Activated CD4-positive, alpha-beta T cell treated with anti-CD3 and anti-CD28 coated beads, Interleukin-2, amount 10 ng/mL, durations not matched to agents 7 days and 5 days (primary cell): ENCODE measurements at places on chromosomes 4 and X.

- DNase-seq: no peak
Observed at GRCh38 chrX:153862369-153863250, 23.4 kb downstream of the L1CAM start.

DNA sequence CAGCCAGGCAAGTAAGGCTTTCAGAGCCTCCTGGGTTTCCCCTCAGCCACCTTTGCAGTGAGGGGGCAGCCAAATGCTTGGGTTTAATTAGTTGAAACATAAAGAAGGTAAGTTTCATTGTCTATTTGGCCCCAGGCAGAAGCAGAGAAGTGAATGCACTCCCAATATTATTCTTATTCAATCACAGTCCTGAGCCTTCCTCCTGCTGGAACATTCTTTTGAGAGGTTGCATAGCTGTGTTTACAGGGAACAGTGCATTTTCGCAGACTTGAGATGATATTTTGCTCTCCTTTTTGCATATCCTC lies 13.9 kb downstream of the SLC2A9 start:
- no peak for DNase-seq

GRCh38 chrX:78165425-78165824 lies 26.0 kb upstream of the TAF9B start:
- no peak for DNase-seq

GRCh38 chr4:67101612-67102011 lies 443.7 kb downstream of the CENPC start:
- no peak for DNase-seq

- no peak for DNase-seq
Observed at GRCh38 chr4:112674376-112674775, 37.4 kb downstream of the LARP7 start.

DNA sequence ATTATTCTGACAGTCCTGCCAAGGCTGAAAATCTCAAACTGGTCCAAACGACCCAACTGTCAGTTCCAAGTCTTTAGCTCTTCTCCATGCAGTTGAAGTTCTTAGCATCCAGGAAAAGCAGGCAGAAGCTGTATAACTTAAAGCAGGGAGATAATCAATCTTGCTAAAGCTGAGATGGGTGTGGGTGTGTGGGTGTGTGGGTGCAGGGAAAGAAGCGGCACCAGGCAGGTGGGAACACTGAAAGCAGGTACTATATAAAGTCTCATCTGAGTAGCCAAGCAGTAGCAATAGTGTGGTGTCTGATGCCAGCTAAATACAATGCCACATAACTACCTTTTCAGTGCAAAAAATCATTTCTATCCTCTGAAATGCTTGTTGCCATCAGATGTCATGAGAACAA lies 69.7 kb upstream of the EGFL6 start:
- DNase-seq: no peak

GRCh38 chr4:150950657-150951288 lies 64.3 kb downstream of the LRBA start:
- DNase-seq: no peak

GRCh38 chr4:161655148-161655547 lies 508.7 kb downstream of the FSTL5 start:
- DNase-seq: no peak

- DNase-seq: no peak
Observed at GRCh38 chr4:156788782-156789181, 182.8 kb downstream of the PDGFC start.

DNA sequence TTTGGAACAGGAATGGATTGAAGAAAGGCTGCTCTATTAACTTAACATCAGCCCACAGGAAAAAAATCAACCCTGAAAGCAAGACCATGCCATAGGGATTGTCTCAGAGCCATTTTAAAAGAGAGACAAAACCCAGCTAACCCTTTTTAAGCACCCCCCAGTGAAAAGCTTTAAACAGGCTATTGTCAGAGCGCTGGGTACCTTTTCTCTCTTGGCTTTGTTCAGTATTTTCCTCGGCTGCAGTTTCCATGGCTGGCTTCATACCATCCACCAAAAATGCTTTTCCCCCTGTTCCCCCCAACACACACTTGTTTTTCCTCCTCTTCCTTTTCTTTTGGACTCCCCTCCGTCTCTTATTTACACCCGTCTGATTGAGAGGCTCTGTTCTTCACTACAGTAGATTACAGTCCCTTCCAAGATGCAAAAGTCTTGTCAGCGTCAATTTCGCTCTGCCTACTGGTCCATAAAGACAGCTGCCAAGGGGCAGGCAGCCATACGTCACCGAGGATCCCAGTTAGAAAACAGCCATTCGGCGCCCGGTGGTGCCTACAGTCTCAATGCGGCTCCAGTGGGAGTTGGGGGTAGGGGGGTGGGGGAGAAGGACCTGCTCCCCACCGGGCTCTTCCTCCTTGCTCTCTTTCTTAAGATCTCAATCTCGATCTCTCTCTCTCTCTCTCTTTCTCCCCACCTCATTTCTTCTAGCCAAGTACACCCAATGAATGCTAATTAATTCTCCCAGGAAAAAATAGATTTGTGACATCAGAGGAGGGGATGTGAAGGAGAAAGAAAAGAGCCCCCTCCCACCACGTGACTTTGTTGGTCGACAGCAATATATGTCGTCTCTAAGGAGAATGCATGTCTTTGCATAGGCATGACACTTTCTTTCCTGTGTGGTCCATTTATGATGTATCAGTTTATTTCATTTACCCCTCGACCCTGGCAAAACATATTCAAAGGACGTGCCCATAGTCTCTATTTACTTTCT lies at the start of gene GPM6B:
GPM6B (minus strand) TSS at position 451 of the 985 bp plus-strand sequence; CDS start at position 262, 189 bp downstream.
- DNase-seq: no peak

- DNase-seq: no peak
Observed at GRCh38 chr4:10715696-10716095, 31.1 kb upstream of the CLNK start.

DNA sequence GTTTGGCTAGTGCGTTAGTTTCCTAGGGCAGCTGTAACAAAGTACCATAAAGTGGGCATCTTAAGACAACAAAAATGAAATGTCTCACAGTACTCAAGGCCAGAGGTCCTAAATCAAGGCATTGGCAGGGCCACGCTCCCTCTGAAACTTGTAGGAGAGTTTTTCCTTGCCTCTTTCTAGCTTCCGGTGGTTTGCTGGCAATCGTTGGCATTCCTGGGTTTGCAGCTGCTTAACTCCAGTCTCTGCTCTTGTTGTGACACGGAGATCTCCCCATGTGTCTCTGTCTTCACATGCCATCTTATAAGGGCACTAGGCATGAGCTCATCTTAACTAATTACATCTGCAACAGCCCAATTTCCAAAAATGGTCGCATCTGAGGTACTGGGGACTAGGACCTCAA lies 362.0 kb upstream of the BOD1L1 start:
- DNase-seq: no peak

DNA sequence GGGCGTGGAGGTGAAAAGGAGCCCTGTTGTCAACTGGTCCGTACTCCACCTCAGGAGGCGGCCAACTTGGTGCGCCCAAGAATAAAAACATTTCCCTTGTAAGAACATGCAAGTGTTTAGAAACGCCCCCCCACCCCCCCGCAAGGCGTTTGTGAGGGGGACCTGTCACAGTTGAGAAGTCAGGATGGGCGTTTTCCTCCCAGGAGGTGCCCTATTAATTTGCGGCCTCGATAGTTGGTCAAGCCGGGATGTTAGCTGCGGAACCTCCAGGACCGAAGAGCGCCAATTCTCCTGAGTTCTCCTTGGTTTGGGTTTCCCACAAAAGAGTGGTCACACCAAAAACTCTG lies 651 bp upstream of the SAP30 start:
- peak; percentile 67 for DNase-seq

DNA sequence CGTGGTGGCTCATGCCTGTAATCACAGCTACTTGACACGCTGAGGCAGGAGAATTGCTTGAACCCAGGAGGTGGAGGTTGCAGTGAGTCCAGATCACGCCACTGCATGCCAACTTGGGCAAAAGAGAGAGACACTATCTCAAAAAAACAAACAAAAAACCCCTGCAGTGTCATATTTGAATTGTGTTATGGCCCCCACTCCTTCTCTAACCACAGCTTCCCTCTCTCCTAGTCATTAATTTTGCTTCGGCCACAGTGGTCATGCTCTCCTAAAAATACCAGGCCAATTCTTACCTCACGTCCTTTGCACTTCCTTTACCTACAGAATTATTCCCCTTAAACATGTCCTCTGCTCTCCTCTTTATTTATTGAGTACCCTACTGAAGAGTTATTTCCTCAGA lies 206.1 kb downstream of the PPP3CA start:
- no peak for DNase-seq

- DNase-seq: no peak
Observed at GRCh38 chr4:126544276-126544675, 1088.5 kb upstream of the INTU start.

GRCh38 chrX:132023896-132024386 lies 839 bp downstream of the STK26 start:
- peak; percentile 54 for DNase-seq

- DNase-seq: no peak
Observed at GRCh38 chrX:153645151-153645550, 1.9 kb upstream of the DUSP9 start.

GRCh38 chrX:145532176-145532780 lies 285.0 kb downstream of the SPANXN1 start:
- DNase-seq: no peak

DNA sequence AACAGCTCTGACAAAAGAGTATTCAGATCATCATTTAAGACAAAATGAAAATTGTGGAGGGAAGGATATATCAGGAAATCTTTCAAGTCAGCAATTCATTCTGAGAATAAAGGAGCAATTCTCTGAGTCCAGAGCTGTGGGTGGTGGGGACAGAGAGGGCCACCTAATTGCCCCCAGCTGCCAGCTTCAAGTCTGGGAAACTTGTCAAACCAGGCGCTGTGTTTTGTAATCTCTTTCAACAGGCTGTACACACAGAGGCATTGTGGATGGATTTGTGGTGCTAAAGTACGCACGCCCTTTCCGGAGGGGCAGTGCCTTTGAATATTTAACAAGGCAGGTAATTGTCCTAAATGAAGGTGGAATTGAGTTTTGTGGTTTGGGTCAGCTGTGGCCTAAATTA lies 591.1 kb upstream of the BOD1L1 start:
- no peak for DNase-seq

GRCh38 chrX:107748506-107748905 lies 27.1 kb downstream of the TSC22D3 start:
- no peak for DNase-seq

- DNase-seq: no peak
Observed at GRCh38 chr4:234178-234577, 71.1 kb downstream of the ZNF732 start.

DNA sequence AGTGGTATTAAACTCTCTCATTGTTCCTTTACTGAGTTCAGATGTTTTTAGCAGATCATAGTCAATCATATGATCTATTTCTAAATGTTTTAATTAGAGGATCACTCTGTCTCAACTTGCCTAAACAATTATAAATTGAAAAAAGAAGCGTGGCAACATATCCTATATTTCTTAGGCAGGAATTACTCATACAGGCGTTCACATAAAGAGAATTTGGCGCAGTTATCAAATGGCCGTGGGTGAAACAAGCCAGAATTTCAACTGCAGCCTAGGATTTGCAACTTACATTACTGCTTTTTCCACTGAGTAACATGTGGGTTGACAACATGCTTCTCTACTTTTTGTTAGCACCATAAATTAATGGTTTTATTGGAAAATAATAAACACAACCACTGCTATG lies 141.3 kb downstream of the CPE start:
- DNase-seq: no peak

- no peak for DNase-seq
Observed at GRCh38 chrX:12843061-12843667, 23.7 kb upstream of the TLR7 start.

DNA sequence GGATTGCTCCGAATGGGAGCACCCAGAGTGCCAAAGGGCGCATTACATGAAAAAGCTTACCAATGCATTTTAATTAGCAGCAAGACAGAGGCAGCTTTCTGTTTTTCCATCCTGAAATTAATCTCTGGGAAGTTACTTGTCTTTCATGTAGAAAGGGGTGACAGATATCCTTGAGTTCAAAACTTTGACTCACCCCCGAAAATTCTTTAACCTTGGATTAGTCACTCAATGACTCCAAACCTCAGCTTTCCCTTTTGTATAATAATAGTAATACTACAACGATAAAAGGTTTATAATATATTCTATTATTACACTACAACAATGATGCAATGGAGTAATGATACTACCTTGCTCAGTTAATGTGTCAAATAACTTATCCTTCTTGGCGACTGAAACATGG lies 126.3 kb downstream of the ADAMTS3 start:
- DNase-seq: no peak

DNA sequence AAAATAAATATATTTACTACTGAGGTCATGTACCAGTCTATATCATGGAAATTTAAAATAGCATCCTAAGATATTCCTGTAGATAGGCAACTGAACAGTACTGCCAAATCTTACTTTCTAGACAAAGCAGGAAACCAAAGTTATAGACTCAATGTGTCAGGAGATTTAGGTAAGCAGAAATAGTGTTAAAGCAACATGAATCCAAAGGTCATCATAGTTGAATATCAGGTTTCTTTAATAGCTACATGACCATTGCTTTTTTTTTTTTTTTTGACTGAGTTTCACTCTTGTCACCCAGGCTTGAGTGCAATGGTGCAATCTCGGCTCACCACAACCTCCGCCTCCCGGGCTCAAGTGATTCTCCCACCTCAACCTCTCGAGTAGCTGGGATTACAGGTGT lies 20.2 kb upstream of the ACSL4 start:
- DNase-seq: no peak

- peak; percentile 7 for DNase-seq
Observed at GRCh38 chr4:41989994-41990364, 351 bp upstream of the SLC30A9 start.

DNA sequence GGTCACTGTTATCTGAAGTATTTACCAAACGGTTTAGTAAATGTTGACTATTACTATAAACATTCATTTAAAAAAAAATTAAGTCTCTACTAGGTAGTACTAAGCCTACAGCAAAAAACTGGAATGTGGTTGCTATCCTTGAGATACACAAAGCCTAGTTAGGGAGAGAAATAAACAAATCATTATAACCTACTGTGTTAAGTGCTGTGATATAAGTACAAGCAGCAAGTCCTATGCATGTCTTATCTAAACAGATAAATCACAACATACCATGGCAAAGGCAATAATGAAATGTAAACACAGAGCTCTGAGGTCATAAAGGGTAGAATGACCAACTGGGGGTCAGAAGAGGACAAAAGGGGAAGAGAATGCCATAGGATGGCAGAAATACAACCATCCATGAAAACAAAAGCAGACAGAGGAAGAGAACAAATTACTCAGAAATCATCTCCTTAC lies 92.2 kb downstream of the RNF150 start:
- DNase-seq: no peak

GRCh38 chr4:100294356-100294755 lies 104.1 kb upstream of the DDIT4L start:
- DNase-seq: no peak
